Foreskin fibroblast (primary cell): ENCODE measurements at places on chromosomes 6 and 20.

GRCh38 chr6:12001004-12001705 lies 11.0 kb upstream of the HIVEP1 start:
- no peak for DNase-seq

GRCh38 chr20:41524980-41525613 lies 93.1 kb downstream of the CHD6 start:
- peak; percentile 49 for DNase-seq

DNA sequence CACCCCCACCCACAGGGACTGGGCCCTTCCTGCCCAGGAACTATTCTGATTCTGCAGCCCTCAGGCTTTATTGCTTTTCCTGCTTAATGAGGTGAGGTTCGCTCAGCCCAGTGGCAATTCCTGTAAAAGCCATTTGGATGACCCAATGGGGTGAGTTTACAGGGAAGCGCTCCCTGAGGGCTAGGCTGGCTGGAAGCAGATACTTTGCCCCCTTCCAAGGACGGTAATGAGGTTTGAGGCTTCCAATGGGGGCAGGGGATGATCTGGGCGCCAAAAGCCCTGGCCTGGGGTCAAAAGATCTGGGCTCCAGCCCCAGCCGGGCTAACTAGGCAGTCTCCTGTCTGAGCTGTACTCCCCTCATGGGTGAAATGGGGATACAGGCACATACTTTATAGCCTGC lies 41.8 kb downstream of the RIPOR3 start:
- DNase-seq: no peak

DNA sequence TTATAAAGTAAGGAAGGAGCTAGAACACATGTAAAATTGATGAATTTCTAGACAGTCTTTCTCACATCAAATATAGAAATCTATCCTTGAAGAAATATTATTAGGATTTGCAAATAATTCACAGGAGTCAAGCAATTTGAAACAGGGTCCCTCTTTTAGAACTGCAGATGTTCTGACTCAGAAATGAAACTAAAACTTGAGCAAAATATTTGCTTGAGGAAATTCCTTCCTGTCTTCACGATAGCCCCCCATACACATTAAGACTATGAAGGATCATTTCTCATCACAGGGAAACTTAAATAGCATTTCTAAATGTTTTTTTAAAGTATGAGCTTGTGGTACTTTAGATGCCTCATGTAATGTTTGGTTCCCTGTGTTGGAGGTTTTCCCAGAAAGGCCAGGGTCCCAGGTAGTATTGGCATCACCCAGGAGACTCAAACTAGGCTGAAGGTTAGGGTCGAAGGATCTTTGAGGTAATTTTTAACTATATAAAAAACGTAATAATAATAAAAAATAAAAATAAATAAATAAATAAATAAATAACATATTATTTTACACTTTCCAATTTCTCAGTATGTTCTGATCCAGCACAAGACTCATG lies 144.0 kb upstream of the TBX18 start:
- DNase-seq: no peak

- DNase-seq: no peak
Observed at GRCh38 chr6:118186672-118187567, 279.9 kb downstream of the SLC35F1 start.

- DNase-seq: peak; percentile 71
Observed at GRCh38 chr6:137271245-137272183, 52.3 kb upstream of the IFNGR1 start.
